ENCODE measurements at places on chromosomes 3 and 15.

- no peak for DNase-seq
These were observed 32.5 kb downstream of the CSPG4 start for GRCh38 chr15:75680007-75680789.

DNA sequence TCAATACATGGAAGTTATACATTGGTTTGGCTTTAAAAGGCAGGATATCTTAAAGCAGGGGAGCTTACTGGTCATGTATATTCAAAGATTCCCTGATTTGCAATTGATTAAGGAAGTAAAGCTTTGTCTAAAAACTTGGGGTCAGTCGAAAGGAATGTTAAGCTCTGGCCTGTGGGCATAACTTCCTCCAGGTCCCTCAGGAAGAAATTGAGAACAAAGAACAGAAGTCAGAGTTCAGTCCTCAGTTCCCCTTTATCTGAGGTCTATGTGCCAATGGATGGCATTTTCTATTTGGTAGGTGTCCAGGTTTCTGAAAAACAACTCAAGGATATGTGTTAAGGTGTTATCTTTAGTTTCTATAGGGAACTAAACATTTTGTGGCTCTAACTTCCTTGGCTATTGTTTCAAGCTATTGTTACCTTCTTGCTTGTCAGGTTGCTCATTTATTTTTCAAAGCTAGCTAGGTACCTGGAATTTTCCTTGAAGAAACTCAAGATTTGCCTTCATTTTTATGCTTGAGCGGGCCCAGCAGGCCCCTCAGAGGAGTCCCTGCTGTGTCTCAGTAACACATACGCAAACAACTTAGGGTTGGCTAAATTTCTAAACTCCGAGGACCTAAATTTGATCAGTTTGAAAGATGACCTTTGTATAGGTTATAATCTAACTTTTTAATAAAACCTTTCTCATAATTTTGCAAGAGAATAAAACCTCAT, 135.0 kb upstream of the UBE2E2 start:
- DNase-seq = no peak

GRCh38 chr15:43953402-43953801, 126.6 kb downstream of the WDR76 start:
- no peak for DNase-seq

DNA sequence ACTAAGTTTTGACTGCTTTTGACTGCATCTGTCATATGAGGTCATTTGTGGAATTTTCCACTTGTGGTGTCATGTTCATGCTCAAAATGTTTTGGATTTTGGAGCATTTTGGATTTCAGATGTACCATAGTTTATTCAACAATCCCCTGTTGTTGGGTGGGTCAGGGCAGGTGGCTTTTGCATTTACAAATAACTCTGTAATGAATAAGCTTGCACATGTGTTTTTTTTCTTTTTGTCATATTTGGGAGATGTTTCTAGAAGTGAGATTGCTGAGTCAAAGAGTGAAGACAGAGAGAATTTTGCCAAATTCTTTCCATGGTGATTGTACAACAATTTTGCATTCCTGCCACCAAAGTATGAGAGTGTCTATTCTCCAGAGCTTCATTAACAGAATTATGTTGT, 62.4 kb upstream of the ADPGK start:
- DNase-seq = no peak

- DNase-seq = no peak
These were observed 86.4 kb downstream of the TBL1XR1 start for GRCh38 chr3:177110895-177111294.

DNA sequence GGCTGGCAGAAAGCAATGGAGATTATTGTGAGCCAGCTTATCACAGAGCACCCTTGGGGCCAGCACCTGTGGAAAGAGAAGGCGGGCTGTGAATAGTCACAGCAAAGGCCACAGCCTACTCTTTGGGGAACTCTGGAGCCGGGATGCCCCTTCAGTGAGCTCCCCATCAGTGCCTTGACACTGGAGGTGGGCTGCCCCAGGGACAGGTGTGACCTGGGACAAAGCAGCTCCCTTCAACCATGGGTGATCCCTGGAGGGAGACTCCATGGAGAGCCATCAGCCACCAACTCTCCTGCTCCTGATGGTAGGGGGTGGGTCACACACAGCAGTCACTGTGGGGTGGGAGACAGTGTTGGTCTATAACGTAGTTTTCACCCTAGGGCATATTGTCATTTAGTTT, 5.8 kb downstream of the TTC21A start:
- no peak for DNase-seq

GRCh38 chr3:125145751-125146475, 66.6 kb downstream of the SLC12A8 start:
- no peak for DNase-seq

DNA sequence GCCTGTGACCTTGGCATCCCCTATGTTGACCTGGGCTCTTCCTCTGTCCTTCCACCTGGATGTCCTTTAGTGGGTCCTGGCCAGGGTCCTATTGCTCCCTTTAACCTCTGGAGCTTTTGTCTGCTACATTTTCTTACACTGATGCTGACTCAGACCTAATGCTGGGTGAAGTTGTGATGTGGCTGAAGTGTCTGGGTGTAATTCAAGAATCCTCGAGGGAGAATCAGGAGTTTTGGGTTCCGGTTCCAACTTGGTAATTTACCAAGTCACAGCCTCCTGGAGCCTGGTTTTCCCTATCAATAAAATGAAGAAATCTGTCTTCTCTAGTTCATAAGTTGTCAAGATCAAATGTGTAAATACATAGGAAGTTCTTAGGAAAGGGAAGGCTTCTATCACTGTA, 25.6 kb downstream of the CEP19 start:
- no peak for DNase-seq

DNA sequence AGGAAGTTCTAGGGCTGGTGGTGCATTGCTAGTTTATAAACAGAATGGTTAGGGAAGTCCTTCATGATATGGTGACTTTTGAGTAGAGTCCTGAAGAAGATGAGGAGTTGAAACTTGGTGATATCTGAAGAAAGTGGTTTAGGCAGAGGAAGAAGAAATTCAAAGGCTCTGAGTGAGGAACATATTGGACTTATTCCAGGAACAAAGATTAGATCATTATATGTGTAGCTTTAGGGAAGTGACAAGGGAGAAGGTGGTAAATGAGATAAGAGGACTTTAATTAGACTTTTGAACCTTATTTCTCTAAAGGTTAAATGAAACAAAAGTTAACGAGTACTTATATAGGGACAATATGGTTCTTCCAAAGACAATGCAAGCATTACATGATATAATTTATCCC, 286.7 kb downstream of the DOCK3 start:
- peak; percentile 92 for DNase-seq

DNA sequence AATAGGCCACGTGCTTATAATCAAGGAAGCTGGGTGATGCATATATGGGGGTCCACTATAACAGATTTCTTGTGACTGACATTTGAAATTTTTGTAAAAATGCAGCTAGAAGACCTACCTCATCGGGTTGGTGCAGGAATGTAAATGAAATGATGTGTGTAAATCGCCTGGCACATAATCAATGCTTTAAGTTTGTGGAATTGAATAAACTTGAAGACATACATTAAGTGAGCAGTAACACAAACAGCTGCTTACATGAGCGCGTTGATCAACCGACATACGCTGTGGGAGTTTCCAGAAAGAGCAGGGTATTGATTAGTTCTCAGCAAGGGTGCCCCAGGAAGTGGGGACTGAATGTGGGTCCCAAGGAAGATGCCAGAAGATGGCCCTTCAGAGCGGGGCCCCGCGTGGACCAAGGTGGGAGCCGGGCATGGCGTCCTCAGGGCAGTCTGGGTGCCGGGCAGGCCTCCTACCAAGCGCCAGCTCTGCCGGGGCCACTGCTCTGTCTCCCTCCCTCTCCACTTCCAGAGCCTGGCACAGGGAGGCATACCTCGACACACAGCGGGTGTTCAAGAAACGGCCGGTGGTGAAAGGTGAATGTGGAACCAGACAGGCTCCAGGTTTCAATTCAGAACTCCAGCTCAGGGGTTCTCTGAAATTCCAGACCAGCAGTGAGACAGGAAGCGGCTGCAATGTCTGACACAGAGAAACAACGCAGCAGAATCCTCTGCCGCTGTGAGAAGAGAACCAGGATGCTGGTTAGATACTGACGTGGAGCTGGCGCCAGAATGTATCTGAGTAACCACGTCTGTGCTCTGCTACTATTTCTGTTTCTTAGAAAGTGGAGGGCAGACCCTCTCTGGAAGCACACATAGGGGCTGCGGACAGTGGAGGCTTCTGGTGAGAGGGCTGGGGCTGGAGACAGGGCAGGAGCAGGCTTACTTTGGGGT, 12.6 kb downstream of the BFSP2 start:
- no peak for DNase-seq

GRCh38 chr3:88307666-88308065, 157.9 kb downstream of the C3orf38 start:
- DNase-seq = no peak

- DNase-seq = no peak
These were observed 37.1 kb downstream of the SLCO3A1 start for GRCh38 chr15:91890614-91891013.

DNA sequence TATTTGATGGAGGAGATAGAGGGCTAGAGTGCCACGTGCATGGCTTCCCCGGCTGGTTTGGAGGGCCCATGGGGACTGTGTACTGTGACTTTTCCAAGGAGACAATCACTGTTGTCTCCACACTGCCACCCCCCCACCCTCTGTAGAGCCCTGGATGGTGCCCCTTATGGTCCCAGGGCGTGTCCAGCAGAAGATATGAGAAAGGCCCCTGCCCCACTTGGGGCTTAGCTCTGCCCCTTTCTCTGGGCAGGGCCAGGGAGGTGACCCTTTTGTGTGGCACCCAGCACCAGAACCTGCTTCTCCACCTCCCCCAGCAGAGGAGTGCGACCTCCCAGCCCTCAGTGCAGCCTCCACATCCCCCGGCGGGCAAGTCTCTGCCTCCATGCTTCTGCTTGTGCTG, 32.1 kb downstream of the SPSB4 start:
- no peak for DNase-seq

DNA sequence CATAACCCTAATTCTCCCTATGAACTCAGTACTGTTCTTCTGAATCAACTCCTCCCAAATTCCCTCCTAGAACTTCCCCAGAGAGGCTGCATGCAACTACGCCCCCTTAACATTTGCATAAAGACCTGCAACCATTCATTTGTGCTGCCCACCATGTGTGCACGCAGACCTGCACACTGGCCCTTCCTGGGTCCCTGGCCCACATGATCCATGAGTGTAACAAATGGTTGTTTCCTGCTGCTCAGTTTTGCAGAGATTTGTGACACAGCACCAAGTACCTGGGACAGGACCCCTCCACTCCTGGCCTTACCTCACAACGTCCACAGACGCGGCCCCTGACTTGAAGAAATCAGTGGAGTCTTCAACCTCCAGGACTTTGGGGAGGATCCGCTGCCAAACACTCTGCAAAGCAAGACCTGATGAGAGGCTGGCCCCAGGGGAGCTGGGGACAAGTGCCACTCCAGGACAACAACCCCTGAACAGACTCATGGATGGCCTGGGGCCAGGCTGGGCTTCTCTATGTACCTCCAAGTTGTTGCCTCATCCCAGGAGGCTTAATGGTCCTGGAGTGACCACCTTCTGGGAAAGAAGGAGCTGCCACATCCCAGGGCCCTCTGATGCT, 33.8 kb downstream of the ALDH1L1 start:
- no peak for DNase-seq

DNA sequence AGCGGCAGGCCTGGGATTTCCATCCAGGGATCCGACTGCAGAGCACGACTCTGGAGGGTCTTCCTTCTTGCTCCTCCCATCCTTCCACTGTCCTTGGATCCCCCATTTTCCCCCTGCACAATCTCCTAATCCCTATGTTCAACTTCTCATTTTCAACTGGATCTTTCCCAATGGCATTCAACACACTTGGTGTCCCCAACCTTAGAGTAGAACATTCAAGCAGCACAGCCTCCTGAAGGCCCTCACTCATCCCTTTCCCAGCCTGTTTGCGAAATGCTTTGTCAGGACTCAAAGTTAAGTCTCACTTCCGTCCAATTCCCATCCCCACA, 32.3 kb downstream of the RPN1 start:
- no peak for DNase-seq

DNA sequence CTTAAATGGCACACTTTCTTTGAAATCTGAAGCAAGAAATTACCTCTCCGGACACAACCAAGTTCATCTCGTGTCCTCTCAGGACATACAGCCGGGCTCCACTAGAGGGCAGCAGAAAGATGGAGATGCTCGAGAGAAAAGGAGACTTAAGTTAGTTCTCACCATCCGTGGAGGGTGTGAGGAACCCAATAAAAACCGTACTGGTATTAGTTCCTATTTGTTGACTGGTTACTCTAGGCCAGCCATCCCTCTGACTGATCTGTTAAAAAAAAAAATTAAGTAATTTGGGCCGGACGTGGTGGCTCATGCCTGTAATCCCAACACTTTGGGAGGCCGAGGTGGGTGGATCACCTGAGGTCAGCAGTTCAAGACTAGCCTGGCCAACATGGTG, 7.9 kb upstream of the CYP11A1 start:
- DNase-seq = peak; percentile 95

- no peak for DNase-seq
These were observed 83.5 kb downstream of the SV2B start for GRCh38 chr15:91183596-91183995.

DNA sequence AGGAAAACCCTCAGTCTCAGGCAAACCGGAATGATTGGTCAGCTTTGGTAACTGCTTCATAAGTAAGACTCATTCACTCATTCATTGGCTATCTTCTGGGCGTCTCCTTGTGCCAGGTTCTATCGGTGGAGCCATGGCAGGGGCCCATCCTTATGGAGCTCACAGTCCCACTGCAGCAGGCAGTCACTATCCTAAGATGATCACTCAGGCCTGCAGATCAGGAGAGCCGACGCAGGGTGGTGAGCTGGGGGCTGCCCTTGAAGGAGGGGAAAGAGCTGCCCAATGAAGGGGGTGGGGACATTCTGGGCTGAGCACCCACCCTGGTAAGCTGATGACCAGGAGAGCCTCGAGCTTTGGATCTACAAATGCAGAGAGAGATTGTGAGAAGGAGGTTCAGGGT, 20.5 kb upstream of the FGD5 start:
- no peak for DNase-seq

GRCh38 chr3:158617982-158618875, 26.1 kb upstream of the GFM1 start:
- no peak for DNase-seq

- DNase-seq = no peak
These were observed 32.8 kb downstream of the NCEH1 start for GRCh38 chr3:172678068-172678467.

DNA sequence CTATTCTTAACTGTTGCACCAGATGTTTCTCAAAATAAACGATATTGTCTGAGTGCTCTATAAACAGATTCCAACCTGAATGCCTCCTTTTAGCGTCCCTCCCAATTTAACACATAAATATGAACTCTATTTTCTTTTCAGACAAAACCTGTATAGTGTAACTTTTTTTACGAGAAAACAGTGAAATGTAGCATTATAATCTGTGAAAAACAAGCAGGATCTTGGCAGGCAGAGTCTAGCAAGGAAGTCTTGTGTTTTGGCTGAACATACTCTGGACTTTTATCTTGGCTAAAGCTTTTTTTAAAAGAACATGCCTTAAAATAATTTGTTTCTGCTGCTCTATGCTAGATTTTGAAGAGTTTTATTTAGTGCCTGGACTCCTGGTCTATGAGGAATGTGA, 150.5 kb downstream of the ROBO2 start:
- no peak for DNase-seq

- no peak for DNase-seq
These were observed 5.3 kb upstream of the DAPK2 start for GRCh38 chr15:64051407-64052259.

GRCh38 chr3:71551311-71551919, 32.1 kb downstream of the FOXP1 start:
- no peak for DNase-seq

Measured in KBM-7 (cell line).